ENCODE measurements at places on chromosomes 4 and X.

DNA sequence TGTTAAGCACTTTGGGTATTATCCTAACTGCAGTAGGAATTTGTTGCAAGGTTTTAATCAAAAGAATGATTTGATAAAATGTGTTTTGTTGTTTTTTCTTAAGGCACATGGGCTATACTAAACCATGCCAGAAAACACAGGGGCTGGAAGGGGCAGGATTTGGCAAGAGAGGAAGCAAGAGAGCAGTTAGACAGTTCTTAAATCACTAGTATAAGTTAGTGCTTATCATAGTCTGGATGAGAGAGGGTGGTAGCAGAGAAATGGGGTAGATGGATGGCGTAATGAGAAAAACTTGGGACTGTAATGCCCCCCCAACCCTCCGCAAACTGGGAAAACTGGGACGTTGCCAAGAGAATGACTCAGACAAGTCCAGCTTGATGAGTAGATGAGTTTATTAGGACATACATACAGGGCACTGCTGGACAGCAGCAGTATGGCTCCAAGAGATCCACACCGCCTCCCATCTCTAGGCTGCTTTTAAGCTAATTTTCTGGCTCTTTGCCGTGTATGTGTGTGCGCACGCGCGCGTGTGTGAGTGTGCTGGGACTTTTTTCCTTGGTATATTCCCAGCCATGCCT is 151.5 kb downstream of the PDLIM5 start:
- no peak overlapping the region for H3K27ac ChIP-seq
- H3K4me3 ChIP-seq, result no peak overlapping the region
- no peak for DNase-seq
- H3K27me3 ChIP-seq, result no peaks in the 10 kb centered on the region

GRCh38 chr4:53847965-53848364 is 216.4 kb downstream of the CHIC2 start:
- no peaks in the 10 kb centered on the region for H3K36me3 ChIP-seq
- H3K4me3 ChIP-seq, result no peak overlapping the region
- no peak overlapping the region for H3K27ac ChIP-seq
- no peak for DNase-seq
- no peaks in the 10 kb centered on the region for H3K27me3 ChIP-seq
- H3K4me1 ChIP-seq, result no peaks in the 10 kb centered on the region

DNA sequence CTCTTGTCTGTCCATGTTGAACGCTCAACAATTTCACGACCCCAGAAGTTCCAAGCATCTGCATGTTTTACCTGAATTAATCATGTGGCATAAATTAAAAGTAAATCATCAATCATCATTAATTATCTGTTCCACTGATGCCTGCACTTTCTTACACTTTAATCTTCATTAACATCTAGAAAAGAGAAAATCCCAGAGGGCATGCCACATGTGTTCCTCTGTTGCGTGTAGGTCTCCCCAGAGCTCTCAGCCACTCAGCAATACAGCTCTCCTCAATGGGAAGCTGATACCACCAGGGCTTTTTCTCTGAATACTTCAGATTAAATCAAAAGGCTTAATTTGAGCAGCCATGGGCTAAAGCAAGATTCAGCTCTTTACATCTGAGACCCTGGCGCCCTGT is 722.4 kb upstream of the TENM3 start:
- peaks cover 4% of the 10 kb centered on the region for H3K4me1 ChIP-seq
- no peaks in the 10 kb centered on the region for H3K36me3 ChIP-seq
- no peak overlapping the region for H3K27ac ChIP-seq
- no peak for DNase-seq
- H3K27me3 ChIP-seq, result no peaks in the 10 kb centered on the region
- H3K4me3 ChIP-seq, result no peak overlapping the region

DNA sequence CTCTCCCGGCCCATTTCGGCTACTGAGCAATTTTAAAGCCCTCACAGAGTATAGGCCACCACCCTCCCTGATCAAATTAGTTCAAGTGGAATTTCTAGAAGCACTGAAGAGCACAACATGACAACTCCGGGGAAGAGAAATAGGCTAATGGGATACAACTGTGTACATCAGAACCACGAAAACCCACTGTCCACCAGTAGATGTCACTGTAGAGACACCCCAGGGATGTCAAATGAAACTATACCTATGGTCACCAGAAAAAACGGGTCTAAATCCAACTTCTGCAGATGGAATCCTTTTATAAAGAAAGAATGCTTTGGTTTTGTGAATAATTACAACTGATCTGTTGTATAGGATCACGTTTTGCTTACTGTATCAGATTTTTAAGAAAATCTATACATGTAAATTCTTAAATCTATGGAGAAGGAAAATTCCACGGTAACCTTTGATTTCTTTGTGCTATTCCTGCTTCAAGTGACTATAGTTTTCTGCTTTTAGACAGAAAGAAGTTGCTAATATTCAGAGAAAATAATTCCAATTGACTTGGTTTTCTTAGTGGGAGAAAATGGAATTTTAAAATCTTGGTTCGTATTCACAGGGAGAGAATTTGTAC is 29.5 kb upstream of the MAP3K15 start:
- no peak for DNase-seq
- H3K4me3 ChIP-seq, result no peak overlapping the region
- no peaks in the 10 kb centered on the region for H3K27me3 ChIP-seq
- no peak overlapping the region for H3K27ac ChIP-seq

DNA sequence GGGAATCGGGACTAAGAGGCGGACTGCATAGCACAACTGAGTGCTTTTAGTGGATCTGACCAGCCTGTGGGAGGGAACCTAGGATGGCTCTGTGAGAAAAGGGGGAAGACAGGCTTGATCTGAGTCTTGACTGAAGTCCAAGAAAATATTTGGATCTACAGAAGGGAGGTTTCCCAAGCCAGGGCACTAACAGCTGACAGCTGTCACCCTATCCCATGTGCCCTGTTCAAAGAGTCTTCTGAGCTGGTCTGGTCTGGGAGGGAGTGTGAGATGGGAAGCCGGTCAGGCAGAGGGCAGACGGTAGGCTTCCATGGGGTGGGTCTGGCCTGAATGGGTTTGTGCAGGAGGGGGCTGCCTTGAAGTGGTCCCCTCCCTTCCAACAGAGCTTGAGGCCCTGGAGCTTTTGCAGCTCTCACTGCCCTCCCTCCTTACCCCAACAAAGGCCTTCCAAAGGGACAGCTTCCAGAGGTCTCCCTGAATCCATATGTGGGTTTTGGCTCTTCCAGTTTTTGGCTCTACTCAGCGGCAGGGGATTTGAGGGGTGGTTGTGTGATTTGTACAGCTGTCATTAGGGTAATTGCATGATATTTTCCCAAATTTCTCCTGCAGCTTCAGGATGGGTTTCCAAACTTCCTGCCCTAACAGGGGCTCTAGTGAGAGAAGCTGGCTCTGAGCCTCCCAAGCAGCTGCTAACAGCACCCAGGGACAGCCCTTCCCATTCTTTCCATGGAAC is 643.7 kb downstream of the BCOR start:
- no peaks in the 10 kb centered on the region for H3K36me3 ChIP-seq
- H3K27me3 ChIP-seq, result no peaks in the 10 kb centered on the region
- DNase-seq, result no peak
- no peak overlapping the region for H3K27ac ChIP-seq
- no peak overlapping the region for H3K4me3 ChIP-seq

DNA sequence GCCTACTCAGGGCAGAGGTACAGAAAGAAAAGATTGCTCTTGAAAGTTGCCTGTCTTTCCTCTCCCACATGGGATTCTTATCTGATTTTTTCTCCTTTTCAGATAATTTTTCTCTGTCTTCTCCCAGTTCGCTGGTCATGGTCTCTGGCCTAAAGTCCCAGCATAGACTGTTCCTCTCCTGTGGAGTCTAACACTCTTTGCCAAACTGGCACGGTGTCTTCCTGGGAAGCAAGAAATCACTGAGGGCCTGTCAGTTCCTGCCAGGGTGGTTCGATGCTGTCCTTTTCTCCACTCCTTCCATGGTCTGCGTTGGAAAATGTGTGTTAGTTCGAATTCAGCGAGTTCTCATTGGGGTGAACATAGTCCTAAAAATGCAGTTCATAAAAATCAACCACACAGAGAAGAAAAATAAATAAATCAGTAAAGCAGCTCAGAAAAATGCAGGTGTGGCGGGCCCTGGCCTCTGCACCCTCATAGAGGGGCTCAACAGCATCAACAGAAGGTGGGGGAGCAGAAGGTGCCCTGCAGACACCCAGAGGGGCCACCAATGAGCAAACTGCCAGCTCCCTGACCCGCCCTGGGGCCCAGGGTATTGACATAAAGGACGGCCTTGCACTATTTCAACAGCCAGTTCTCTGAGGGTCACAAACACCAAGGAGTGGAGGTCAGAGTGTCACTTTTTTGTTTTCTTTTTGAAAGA is 2.1 kb downstream of the RGN start:
- no peak overlapping the region for H3K4me3 ChIP-seq
- H3K27ac ChIP-seq, result no peak overlapping the region

GRCh38 chrX:126170720-126171119 is 4.6 kb upstream of the DCAF12L2 start:
- no peak for DNase-seq
- no peak overlapping the region for H3K27ac ChIP-seq
- no peak overlapping the region for H3K4me3 ChIP-seq
- H3K36me3 ChIP-seq, result no peaks in the 10 kb centered on the region
- H3K4me1 ChIP-seq, result no peaks in the 10 kb centered on the region

DNA sequence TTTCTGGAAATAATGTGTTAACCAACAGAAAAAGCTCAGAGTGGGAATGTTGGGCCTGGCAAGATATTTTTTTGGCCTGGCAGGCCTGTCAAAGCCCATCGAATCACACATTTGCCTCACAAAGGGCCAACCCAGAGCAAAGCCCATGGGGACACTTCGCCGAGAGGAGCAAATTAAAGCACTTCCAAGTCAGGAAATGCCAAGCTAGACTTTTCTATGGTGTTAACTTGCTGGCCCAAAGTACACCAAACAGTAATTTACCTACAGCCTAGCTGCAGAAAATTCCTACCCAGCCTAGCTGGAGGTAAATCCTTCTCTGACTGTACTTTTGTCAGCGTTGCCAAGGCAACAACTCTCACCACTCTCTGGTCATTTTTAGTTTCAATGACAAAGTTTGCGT is 288.6 kb upstream of the LDB2 start:
- no peak for DNase-seq
- peaks cover 5% of the 10 kb centered on the region for H3K4me1 ChIP-seq
- H3K27me3 ChIP-seq, result no peaks in the 10 kb centered on the region
- no peak overlapping the region for H3K27ac ChIP-seq
- H3K36me3 ChIP-seq, result no peaks in the 10 kb centered on the region
